Adrenal gland (tissue), 19 donors: ENCODE measurements at places on chromosomes 13 and 19.

GRCh38 chr19:17687857-17688784, at the start of gene UNC13A:
Gene UNC13A (minus strand): TSS chr19:17688354. CDS start chr19:17688199, 155 bp downstream.
- peak; percentile 53 for DNase-seq

- no peak for DNase-seq
These were observed 18.0 kb downstream of the CATSPERD start for GRCh38 chr19:5738423-5738822.

GRCh38 chr13:47835470-47836228, 165.4 kb downstream of the SUCLA2 start:
- DNase-seq: no peak

DNA sequence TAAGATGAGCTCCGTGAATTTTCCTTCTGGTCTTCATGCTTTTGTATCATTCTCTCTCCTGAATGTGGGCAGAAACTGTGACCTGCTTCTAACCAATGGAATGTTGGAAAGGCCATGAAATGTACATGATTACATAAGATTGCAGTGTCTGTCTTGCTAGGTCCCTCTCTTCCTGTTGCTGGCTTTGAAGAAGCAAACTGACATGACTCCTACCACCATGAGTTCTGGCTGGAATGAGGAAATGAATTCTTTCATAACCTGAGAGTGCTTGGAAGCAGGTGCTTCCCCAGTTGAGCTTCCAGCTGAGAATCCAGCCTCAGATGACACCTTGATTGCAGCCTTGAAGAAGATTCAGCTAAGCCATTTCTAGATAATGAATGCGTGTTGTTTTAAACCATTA, 275.0 kb upstream of the MIR17HG start:
- no peak for DNase-seq

DNA sequence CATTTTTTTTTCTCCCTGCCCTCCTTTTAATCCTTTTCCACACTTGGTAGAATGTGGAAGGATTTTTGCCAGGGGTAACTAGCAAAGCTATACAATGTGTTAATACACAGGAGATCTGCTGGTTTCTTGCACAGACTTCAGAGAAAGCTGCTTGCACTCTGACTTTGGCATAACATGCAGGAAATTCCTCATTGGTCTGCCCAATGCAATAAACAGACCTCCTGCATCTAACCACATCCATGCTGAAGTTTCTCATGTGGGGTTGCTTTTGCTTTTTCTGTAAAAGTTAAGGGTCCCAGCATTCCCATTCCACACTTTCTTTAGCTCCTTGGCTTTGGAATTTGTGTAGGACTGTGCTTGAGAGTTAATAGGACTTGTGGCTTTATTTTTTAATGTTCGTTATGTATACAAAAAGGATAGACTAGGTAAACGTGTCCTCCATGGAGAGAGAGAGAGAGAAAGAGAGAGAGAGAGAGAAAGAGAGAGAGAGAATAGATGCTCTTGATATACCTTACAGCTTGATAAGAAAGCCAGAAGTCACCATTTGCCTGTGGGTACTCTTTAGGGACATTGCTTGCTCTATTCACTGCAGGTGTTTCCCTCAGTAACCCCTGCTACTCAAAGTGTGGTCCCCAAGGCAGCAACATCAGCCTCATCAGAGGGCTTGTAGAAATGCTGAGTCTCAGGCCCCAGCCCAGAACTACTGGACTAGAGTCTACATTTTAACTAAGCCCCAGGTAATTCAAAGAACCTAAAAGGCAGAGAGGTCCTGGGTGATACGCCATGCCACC, 170.5 kb downstream of the SHISA2 start:
- DNase-seq: no peak

DNA sequence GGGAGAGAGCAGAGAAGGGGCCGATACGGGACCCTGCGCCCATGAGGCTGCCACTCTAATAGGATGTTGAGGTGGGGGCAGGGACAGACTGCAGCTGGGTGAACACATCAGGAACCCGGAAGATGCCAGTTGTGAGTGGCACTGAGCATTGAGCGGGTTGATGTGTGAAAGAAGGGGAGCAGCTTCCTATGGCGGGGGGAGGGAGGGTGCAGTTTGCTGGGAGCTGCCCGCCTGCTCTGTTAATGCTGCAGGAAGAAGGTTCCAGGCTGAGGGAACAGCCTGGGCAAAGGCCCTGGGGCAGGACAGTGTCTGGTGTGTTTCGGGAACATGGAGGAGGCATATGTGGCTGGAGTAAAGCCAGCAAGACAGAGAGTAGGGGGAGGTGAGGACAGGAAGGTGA, 29.8 kb downstream of the DNM2 start:
- no peak for DNase-seq

DNA sequence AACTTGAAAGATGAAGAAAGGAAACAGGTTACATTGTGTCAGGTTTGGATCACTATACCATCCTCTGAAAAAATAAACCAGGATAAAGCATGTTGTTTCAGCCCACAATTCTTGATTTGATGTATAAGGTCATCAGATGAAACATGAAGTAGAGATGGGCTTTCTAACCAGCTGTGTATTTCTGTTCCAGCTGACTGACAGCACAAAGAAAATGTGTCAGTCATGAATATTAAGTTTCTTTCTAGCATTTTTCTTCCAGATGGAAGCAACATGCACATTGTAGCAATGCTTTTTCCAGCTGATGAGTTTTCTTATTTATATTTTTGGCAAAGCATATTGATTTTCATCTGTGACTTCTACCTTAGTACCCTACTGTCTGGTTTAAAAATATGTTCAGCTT, 199.6 kb downstream of the OXGR1 start:
- no peak for DNase-seq
